KBM-7 (cell line): ENCODE measurements at places on chromosomes 6 and 20.
A peak's percentile ranks its signal among the peaks of the same experiment; 100 is the strongest.

- peak; percentile 44 for DNase-seq
These were observed 844 bp upstream of the ABRACL start for GRCh38 chr6:139027620-139028182.

DNA sequence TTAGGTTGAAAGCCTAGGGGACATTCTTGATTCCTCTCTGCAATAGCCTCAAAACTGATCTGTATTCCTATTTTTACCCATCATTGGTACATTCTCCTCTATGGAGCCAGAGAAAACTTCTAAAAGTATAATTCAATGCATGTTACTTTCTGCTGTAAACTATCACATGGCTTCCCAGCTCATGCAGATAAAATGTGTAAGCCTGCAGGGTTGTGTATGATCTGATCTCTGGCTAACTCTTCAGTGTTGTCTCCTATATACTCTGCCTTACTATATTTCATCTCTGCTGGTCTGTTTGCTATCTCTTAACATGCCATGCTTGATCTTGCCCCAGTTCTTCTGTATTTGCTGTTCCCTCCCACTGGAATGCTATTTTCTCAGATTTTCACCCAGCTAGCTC, 323.3 kb upstream of the RSPO3 start:
- no peak for DNase-seq

GRCh38 chr20:40192081-40192480, 497.0 kb downstream of the MAFB start:
- DNase-seq: no peak

DNA sequence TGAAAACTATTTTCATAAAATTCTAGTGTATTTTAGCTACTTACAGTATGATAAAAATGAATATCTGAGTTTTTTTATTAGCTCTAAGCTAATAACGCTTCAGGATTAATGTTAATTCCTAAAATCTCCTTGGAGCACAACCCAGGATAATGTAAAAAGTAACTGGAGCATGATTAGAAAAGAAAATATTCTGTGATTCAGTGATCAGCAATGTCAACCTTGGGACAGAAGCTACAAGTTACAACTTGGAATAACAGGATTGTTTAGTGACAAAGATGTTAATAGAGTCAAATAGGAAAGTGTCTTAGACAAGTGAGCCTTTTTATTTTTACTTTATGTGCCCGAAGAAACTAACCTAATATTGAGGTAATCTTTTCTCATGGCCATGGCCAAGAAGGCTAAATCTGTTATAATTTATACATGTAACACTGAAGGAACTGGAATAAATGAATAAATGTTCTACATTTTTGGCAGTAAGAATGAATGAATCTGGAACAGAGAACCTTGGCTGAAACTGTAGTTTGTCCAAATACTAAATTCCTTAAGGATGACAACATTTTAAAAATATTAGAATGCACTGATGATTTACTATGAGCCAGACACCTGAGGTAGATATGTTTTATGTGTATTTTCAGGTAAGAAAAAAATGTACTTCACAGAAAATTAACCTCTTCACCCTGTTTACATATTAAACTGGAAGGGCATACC, 994.0 kb downstream of the GRIK2 start:
- no peak for DNase-seq

- no peak for DNase-seq
These were observed 12.3 kb upstream of the PRIM2 start for GRCh38 chr6:57305107-57305506.

DNA sequence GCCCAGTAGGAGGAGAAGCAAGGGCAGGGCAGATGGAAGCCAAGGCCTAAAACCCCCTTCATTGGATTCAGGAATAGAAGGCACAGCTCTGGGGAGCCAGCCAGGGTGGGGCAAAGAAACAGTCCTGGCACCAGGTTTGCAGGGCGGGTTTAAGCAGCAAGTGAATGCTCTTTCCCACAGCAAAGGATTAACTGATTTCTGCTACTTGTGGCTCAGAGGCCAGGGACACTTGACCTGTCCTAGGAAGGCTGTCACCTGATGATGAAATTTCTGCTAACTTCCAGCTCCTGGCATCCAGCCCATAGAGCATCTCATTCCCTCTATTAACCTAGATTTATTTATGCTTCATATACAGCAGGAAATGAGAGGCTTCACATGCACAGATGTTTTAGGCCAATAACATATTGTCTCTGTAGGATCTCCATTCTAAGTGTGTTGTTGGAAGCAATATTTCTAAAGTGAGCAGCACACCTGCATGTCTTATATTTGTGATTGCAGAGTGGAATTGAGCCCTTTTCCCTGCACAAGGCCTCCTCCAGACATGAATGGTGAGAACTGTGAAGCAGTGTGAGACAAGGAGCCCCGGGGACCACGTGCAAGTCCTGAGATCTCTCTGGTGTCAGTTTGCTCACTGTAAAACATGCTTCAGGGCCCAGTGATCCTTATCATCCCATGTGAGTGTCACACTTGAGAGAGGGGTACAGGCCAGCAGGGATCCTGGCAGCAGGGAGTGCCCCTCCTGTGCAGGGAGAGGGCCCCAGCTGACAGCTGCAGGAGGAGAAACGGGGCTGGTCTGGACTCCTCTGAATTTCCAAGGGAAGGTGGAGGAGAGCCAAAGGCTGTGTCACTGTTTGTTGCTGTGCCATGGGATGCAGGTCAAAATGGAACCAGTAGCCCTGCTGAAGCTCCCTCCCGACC, 41.1 kb upstream of the CST5 start:
- DNase-seq: no peak

- DNase-seq: no peak
These were observed 31.7 kb downstream of the C6orf58 start for GRCh38 chr6:127608554-127609270.

GRCh38 chr20:36969051-36969450, 17.5 kb upstream of the SAMHD1 start:
- no peak for DNase-seq

GRCh38 chr6:25363427-25363826, 84.3 kb downstream of the CARMIL1 start:
- DNase-seq: peak; percentile 17

DNA sequence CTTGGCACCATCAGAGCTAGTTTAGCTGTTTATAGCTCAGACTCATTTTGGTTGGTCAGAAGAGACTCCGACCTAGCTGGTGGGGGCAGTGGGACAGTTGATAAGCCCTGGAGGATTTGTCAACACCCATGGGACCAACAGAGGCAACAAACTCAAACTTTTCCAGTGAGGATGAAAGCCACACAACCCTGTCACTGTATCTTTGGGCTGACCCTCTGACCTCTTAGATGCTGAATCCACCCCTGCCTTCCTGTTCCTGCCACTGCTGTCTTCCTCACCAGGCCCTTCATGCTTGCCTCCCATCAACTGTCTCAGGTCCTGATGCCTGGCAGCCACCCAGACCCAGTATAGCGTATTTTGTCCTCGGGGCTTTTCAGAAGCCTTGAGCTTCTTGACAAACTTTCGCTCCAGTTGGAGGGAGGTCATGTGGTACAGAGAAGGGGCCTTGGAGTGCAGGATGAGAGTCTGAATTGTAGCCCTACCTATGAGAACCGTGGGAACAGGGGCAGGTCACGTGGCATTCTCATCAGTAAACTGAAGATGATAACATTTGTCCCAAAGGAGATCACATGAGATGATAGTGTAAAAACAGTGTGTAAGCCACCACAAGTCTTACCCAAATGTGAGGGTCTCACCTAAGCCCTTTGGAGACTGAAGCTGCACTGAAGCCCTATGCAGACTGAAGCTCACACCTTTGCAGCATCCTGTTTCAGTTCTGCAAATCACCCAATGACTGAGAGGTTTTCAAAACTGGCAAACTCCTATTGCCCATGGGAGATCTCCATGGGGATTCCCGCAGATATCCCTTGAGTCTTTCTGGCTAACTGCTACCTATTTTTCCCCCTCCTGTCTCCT, 72.0 kb upstream of the F13A1 start:
- DNase-seq: no peak

DNA sequence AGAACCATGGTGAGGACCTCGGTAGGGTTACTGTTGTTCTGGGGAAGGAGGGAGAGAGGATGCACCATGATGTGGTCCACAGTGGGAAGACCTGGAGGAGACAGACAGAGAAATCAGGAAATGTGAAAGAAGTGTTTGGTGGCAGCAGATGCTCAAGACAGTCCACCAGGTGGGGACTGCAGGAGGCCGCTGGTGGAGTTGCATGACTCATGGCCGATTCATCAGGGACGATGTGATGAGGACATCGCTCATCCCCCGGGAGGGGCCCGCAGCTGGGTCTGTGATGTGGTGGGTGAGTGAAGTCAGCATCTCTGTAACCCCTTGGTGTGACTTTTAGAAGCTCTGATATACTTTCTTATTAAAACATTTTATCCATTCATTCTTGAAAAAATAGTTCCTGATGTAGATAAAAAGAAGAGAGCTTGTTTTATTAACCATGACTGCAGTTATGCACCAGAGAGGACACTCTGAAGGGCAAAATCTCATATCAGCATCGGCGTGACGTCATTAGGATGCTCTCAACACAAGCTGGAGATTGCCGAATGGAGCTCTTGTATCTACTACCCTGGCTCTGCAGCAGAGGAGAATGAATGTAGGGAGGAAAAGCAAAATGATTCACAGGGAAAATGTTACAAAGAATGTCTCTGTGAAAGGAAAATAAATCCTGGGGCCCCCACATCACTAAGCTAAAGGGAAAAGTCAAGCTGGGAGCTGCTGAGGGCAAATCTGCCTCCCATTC, 71.2 kb downstream of the RAMACL start:
- DNase-seq: no peak

DNA sequence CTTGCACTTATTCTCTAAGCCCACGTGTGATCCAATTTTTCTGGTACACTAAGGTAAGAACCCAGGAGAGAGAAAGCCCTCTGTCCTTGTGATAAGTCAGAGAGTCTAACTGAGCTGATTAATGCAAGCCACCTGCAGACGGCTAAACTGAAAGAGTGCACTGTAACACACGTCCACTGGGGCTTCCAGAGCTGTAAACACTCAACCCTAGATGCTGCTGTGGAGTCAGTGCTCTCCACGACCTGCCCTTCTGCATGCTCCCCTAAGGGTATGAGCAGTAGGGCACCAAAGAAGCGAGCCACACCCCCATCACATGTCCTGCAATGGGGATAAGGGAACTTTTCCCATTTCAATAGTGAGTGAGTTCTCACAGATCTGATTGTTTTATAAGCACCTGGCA, 55.7 kb downstream of the TXLNB start:
- DNase-seq: no peak

DNA sequence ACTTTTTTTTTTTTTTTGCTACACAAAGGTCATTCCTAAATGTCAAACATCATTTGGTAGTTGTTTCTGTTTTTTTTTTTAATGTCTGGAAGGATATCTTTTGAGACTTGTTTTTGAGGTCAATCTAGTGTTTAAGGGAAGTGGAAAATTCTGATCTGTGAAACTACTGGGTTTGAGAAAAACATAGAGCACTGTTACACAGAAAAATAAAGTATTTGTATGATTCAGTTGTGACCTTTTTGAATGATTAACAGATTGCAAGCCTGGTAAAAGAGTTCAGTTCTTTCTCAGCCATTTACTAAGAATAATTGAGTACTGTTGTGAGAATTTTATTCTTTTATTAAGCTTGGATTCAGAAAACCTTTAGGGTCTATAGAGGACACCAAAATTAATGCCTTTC, 276.7 kb downstream of the ADGRB3 start:
- DNase-seq: no peak

DNA sequence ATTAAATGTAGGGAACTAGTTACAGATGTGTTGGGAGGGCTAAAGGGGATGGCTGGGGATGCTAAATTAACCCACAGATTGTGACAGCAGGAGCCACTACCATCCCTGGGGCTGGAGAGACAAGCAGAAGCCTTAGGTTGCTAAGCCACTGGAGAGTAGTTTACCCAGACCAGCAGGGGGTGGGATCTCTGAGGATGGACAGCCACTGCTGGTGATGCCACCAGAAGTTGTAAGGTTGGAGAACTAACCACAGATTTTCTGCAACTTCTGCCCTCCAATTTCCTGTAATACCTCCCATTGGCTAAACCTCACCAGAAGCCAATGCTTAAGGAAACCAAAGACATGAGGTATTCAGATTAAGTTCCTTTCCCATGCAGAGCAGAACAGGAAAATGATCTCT, 139.6 kb upstream of the NOX3 start:
- DNase-seq: peak; percentile 3

GRCh38 chr20:5215672-5216304, 89.0 kb downstream of the CDS2 start:
- DNase-seq: peak; percentile 37

DNA sequence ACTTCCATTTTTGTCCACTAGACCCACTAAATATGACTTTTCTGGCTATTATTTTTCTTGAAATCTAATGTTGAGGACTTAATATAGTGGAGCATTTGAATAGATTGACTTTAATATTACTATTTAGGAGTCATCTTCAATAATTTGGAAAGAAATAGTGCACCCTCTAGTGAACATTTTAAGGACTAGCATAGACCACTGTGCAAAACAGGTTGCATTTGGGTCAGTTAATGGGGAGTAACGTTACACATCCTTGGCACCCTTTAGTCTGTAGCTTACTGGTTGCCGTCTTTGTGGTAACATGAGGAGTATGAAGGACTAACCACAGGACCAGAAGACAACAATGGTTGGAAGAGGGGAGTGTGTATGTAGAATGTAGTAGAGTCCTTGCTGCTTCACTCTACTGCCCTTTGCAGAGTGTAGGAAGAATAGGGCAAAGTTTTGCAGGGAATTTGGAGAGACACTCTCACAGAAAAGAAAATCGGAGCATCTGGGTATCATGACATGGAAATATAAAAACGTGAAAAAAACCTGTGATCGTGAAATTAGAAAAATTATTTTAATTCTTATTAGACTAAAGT, 25.2 kb downstream of the RFPL4B start:
- DNase-seq: peak; percentile 3

- DNase-seq: no peak
These were observed 26.1 kb downstream of the PXDC1 start for GRCh38 chr6:3725145-3726047.

- DNase-seq: peak; percentile 89
These were observed at the start of gene MTCH1 for GRCh38 chr6:36985808-36986703. TSS of gene MTCH1 (minus strand) at chr6:36986196. CDS start at chr6:36986173, 23 bp downstream.

GRCh38 chr20:12788632-12789299, 220.0 kb upstream of the SPTLC3 start:
- DNase-seq: no peak

- DNase-seq: no peak
These were observed 62.2 kb downstream of the INSM1 start for GRCh38 chr20:20430066-20430465.

GRCh38 chr6:52724042-52724405, 39.3 kb downstream of the GSTA2 start:
- no peak for DNase-seq

DNA sequence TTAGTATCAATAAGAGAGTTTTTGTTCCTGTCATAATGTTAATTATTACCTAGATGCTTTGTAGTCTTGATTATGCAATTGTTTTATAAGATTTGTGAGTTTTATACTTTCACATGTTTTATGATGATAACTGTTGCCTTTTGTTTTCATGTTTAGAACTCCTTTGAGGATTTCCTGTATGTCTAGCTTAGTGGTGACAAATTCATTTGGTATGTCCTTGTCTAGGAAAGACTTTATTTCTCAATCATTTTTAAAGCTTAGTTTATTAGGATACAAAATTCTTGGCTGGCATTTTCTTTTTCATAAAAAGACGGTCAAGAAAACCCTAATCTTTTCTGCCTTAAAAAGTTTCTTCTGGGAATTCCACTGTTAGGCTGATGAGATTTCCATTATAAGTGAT, 849.9 kb upstream of the EYS start:
- DNase-seq: no peak

GRCh38 chr6:150599199-150600009, at the start of gene PLEKHG1:
TSS of gene PLEKHG1 (plus strand) at chr6:150599885. CDS start at chr6:150733682, 133,797 bp downstream.
- DNase-seq: peak; percentile 69

- DNase-seq: no peak
These were observed 115.6 kb downstream of the MTHFD1L start for GRCh38 chr6:150981095-150981494.

GRCh38 chr6:134422426-134423231, 104.7 kb upstream of the SGK1 start:
- no peak for DNase-seq
